ENCODE measurements at places on chromosomes 3 and 15.

- no peak for DNase-seq
- H3K27ac ChIP-seq = no peak overlapping the region
- H3K4me1 ChIP-seq = no peaks in the 10 kb centered on the region
- no peaks in the 10 kb centered on the region for H3K36me3 ChIP-seq
- H3K27me3 ChIP-seq = peaks cover 1% of the 10 kb centered on the region
Measured at GRCh38 chr3:13491206-13491974, 11.3 kb downstream of the HDAC11 start.

DNA sequence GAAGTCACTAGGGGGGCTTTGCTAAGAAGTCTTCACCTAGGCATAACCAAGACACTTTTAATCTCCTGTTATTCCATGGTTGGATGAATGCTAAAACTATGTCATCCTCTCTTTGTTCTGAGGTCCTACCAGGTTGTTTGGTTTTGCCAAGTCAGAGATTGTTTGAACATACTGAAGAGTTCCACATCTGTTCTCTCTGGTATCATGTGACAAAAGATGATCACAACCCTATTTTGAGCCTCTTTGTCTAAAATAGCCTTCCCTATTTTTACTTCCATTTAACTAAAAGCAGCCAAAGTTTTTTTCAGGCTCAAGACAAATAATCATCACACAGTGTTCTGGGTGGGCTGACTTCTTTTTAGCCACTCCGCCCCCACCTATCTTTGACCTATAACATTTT lies 218.4 kb upstream of the LMCD1 start:
- H3K27ac ChIP-seq = no peak overlapping the region
- H3K4me1 ChIP-seq = no peaks in the 10 kb centered on the region
- H3K4me3 ChIP-seq = no peak overlapping the region
- no peaks in the 10 kb centered on the region for H3K36me3 ChIP-seq
- H3K27me3 ChIP-seq = peaks cover 2% of the 10 kb centered on the region
- DNase-seq = no peak

- H3K4me1 ChIP-seq = no peaks in the 10 kb centered on the region
- H3K4me3 ChIP-seq = no peak overlapping the region
- no peak overlapping the region for H3K27ac ChIP-seq
- no peaks in the 10 kb centered on the region for H3K36me3 ChIP-seq
- peaks cover 2% of the 10 kb centered on the region for H3K27me3 ChIP-seq
Measured at GRCh38 chr15:36484038-36484778, 95.2 kb upstream of the CDIN1 start.

DNA sequence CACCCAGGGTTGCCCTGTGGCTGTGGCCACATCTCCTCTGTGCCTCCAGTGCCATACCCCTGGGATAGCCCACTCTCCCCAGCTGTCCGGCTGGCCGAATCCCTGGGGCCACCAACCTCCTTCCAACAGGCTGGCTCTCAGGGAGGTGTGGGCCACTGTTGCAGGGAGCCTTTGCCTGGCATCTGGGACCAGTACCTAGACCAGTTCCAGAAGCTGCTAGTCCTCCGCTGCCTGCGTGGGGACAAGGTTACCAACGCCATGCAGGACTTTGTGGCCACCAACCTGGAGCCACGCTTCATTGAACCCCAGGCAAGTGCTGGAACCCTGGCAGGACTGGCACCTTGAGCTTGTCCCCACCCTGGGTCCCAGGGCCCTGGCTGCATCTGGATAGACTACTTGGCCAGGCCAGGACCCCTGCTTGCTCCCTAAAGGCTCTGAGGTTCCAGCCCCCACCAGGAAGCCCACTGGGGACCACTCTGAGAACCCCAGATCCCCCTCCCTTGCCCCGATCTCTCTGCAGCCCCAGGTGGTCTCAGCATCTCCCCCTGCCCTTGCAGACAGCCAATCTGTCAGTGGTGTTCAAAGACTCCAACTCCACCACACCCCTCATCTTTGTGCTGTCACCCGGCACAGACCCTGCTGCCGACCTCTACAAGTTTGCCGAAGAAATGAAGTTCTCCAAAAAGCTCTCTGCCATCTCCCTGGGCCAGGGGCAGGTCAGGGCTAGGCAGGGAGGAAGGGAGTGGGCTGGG lies 50.0 kb downstream of the SEMA3G start:
- no peaks in the 10 kb centered on the region for H3K27me3 ChIP-seq
- no peak overlapping the region for H3K4me3 ChIP-seq
- H3K4me1 ChIP-seq = no peaks in the 10 kb centered on the region
- no peak for DNase-seq
- no peak overlapping the region for H3K27ac ChIP-seq

DNA sequence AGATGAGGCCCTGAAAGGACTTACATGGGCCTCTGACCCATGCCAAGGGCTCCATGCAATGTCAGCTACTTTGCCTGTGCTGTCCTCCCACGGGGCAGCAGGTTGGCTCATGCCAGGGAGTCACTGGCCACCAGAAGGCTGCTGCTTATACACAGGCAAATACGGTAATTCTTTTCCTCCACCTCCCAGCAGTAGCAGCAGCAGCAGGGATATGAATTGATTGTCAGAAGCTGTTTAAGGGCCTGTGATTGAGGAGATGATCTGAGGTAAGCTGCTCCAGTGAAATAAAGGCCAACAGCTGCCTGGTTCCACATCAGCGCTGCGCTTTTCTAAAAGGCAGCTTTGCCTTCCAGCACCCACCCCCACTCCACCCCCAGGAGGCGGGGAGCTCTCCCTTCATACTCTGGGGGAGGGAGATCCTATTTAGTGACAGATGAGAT lies 250.5 kb downstream of the SHQ1 start:
- no peak overlapping the region for H3K4me3 ChIP-seq
- H3K4me1 ChIP-seq = no peaks in the 10 kb centered on the region
- DNase-seq = no peak
- no peaks in the 10 kb centered on the region for H3K36me3 ChIP-seq
- peaks cover 26% of the 10 kb centered on the region for H3K27me3 ChIP-seq

GRCh38 chr15:28911310-28911931 lies 25.6 kb downstream of the APBA2 start:
- H3K27ac ChIP-seq = no peak overlapping the region
- no peaks in the 10 kb centered on the region for H3K4me1 ChIP-seq
- no peaks in the 10 kb centered on the region for H3K27me3 ChIP-seq
- H3K36me3 ChIP-seq = no peaks in the 10 kb centered on the region

GRCh38 chr3:177401375-177401774 lies 204.1 kb upstream of the TBL1XR1 start:
- no peaks in the 10 kb centered on the region for H3K4me1 ChIP-seq
- no peak for DNase-seq
- H3K36me3 ChIP-seq = no peaks in the 10 kb centered on the region
- H3K4me3 ChIP-seq = no peak overlapping the region
- no peak overlapping the region for H3K27ac ChIP-seq

GRCh38 chr3:141465221-141465620 lies 21.6 kb upstream of the RASA2 start:
- H3K27ac ChIP-seq = no peak overlapping the region
- H3K36me3 ChIP-seq = no peaks in the 10 kb centered on the region
- peaks cover 9% of the 10 kb centered on the region for H3K4me1 ChIP-seq
- no peak for DNase-seq
- H3K4me3 ChIP-seq = no peak overlapping the region
- no peaks in the 10 kb centered on the region for H3K27me3 ChIP-seq

DNA sequence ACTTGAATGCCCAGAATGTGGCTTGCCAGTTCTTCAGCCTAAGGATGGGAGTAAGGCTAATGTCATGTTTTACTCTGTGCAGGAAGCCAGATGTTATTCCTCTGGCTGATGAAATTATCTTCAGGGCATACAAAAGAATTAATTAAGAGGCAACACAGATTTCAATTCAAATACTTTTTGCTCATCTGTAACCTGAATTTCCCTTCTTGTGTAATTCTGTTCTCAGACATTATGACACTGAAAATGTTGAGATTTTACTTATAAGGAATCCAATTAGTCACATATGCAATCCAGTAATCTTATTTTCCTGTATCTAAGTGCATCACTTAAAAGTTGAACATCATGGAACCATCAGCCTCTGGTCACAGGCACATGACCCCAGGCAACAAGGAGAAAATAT lies 136.5 kb downstream of the CPNE4 start:
- no peaks in the 10 kb centered on the region for H3K27me3 ChIP-seq
- H3K4me1 ChIP-seq = no peaks in the 10 kb centered on the region
- no peak for DNase-seq
- no peaks in the 10 kb centered on the region for H3K36me3 ChIP-seq
- no peak overlapping the region for H3K4me3 ChIP-seq
- H3K27ac ChIP-seq = no peak overlapping the region

DNA sequence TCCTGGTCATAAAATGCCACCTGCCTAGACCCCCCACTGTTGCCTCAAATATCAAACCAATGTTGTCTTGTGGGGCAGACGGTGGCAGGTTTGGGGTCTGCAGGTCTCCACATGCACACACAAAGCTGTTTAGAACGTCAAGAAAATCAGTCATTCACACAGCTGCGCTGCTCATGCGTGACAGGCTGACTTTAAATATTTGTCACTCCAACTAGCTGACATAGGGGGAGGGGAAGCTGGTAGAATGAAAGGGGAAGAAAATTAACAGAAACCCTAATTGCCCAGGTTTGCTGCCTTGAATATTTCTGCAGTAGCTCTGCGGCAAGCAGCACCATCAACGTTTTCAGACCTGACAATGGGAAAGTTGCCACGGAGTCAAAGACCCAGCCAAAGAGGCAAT lies 201.8 kb downstream of the ABHD5 start:
- H3K4me3 ChIP-seq = peak overlapping the region; percentile 58
- peaks cover 33% of the 10 kb centered on the region for H3K4me1 ChIP-seq
- peak overlapping the region; percentile 50 for H3K27ac ChIP-seq
- peaks cover 12% of the 10 kb centered on the region for H3K27me3 ChIP-seq
- no peaks in the 10 kb centered on the region for H3K36me3 ChIP-seq
- DNase-seq = no peak

DNA sequence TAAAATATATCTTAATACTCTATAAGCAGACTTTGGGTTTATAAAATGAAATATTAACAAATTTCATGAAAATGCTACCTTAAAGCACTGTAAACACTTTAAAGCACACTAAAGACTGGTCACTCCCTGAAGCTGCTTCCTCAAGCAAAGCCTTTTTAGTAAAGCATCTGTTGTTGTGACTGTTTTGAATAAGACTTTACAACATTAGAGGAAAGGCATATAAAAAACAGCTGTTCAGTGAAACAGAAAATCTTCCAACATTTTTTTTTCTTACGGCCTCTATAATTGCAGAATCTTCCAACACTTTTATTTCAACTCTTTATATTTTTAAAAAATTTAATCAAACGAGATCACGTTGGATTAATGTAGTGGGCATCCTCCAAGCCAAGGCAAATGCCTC lies 48.1 kb downstream of the GRK7 start:
- no peak overlapping the region for H3K27ac ChIP-seq
- peaks cover 10% of the 10 kb centered on the region for H3K27me3 ChIP-seq
- no peak for DNase-seq

DNA sequence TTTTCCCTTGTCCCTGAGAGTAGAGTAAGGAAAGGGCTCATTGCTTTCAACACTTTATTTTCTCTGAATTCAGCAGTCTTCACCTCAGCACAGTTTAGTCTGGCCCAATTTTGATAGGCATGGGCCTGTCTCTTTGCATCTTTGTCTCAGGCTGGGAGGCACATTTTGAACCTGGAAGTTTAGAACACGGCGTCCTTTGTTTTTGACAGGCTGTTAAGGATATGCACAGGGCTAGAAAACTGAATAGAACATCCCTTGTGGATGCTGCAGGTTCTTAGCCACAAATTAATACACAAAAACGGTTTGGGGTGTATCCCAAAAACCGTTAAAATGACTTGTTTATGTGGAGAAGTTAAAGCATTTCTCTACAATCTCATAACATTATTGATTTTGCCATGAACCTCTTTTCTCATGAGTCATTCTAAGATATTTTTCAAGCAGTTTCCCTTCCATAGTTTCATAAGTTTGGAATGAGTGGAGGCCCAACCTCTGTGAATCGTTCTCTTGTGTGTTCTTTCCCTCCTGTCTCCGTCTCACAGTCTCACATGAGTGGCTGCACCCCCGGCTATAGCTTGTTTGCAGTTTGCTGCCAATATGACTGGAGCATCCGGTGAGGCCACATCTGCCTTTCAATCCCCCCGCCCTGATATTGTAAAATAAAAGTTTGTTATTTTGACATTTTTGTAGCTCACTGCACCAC lies 192.9 kb upstream of the EIF1B start:
- peaks cover 4% of the 10 kb centered on the region for H3K27me3 ChIP-seq
- no peaks in the 10 kb centered on the region for H3K4me1 ChIP-seq
- H3K4me3 ChIP-seq = no peak overlapping the region
- H3K27ac ChIP-seq = no peak overlapping the region
- no peak for DNase-seq
- no peaks in the 10 kb centered on the region for H3K36me3 ChIP-seq

DNA sequence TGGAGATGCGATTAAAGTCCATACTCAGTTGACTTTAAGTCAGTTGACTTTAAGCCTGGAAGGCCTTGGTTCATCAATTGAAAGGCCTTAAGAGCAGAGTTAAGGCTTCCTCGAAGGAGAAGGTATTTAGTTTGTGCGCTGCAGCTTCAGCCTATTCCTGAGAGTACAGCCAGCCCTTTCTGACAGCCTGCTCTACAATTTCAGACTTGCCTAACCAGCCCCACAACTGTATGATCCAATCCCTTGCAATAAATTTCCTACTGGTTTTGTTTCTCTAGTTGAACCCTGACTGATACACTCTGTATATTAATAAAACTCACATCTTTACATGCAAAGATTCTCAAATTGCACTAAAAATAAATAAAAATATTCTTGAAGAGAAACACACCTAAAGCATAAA lies 66.1 kb upstream of the RORA start:
- no peak overlapping the region for H3K27ac ChIP-seq
- DNase-seq = no peak
- H3K27me3 ChIP-seq = peaks cover 3% of the 10 kb centered on the region
- H3K36me3 ChIP-seq = no peaks in the 10 kb centered on the region

DNA sequence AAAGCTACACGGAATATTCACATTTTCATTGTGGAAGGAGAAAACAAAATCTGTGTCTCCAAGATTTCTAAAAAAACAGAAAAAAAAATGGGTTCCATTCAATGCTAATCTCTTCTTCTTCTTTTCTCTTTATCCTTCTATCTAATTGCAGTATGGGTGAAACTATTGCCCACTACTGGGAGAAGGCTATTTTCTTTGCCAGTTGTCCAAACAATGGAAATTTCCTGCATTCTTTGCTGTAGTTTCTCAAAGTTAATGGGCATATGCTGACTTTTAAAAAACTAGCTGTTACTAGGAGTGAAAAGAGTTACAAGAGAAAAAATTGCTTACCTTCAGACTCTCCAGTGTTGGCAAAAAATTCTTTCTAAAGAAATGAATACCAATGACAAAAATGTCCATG lies 179.3 kb upstream of the ANKRD28 start:
- H3K4me3 ChIP-seq = no peak overlapping the region
- H3K27me3 ChIP-seq = no peaks in the 10 kb centered on the region
- H3K4me1 ChIP-seq = no peaks in the 10 kb centered on the region
- no peaks in the 10 kb centered on the region for H3K36me3 ChIP-seq
- H3K27ac ChIP-seq = no peak overlapping the region

GRCh38 chr3:13069495-13069894 lies 3.7 kb downstream of the IQSEC1 start:
- H3K4me3 ChIP-seq = peak overlapping the region; percentile 46
- H3K27ac ChIP-seq = peak overlapping the region; percentile 88
- H3K27me3 ChIP-seq = no peaks in the 10 kb centered on the region
- H3K36me3 ChIP-seq = no peaks in the 10 kb centered on the region
- peaks cover 92% of the 10 kb centered on the region for H3K4me1 ChIP-seq
- no peak for DNase-seq

- no peak overlapping the region for H3K4me3 ChIP-seq
- H3K36me3 ChIP-seq = no peaks in the 10 kb centered on the region
Measured at GRCh38 chr3:112374333-112374734, 41.4 kb downstream of the CD200 start.

Measured in activated B cell treated with CpG ODN at 0.5 μM for 24 hours (primary cell).